Vagina (tissue), 2 donors: ENCODE measurements at places on chromosomes 5 and 9. TPM values are rescaled to one million over a fixed set of nuclear protein-coding genes. Genes with fewer than 3 reads are reported as not detected.
A peak's percentile ranks its signal among the peaks of the same experiment; 100 is the strongest.

Gene SNX18
- 63.1 TPM for total RNA-seq

Gene CDC20B
- not detected for total RNA-seq

Gene CCNJL
- total RNA-seq: 5.6 TPM

Gene ZNF608
- total RNA-seq: 20.6 TPM

Gene SPOCK1
- total RNA-seq: 70.7 TPM

Gene BTNL8
- not detected for total RNA-seq

Gene ARHGEF37
- total RNA-seq: 17.7 TPM

Gene NUTM2G
- not detected for total RNA-seq

Gene TRAF1
- total RNA-seq: 6.9 TPM

Gene DDX46
- 31.7 TPM for total RNA-seq

Gene C7
- 385 TPM for total RNA-seq

- no peak for DNase-seq
These were observed 8.7 kb downstream of the SNCB start for GRCh38 chr5:176621661-176622079.

DNA sequence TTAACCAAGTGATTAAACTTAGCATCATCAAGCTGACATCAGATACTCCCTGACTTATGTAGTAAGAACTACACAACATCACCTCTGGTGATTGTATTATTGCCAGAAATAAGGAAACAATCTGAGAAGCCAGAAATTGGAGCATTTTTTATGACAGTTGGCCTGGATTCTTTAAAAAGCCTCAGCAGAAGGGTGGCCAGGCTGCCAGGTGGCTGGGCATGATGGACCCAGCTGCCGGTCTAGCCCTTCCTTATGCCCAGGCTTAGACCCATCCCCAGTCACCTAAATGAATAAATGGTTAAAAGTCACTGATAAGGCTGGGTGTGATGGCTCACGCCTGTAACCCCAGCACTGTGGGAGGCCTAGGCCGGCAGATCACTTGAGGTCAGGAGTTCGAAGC is 12.8 kb downstream of the OR1K1 start:
- DNase-seq: no peak

- no peak for DNase-seq
These were observed at the start of gene IQGAP2 for GRCh38 chr5:76402886-76403765. Gene IQGAP2 (plus strand): TSS chr5:76403285. CDS start chr5:76403546, 261 bp downstream.

GRCh38 chr5:116478491-116478890 is 96.1 kb downstream of the SEMA6A start:
- DNase-seq: no peak

- DNase-seq: no peak
These were observed 492 bp upstream of the FAM169A start for GRCh38 chr5:74866596-74867162.

DNA sequence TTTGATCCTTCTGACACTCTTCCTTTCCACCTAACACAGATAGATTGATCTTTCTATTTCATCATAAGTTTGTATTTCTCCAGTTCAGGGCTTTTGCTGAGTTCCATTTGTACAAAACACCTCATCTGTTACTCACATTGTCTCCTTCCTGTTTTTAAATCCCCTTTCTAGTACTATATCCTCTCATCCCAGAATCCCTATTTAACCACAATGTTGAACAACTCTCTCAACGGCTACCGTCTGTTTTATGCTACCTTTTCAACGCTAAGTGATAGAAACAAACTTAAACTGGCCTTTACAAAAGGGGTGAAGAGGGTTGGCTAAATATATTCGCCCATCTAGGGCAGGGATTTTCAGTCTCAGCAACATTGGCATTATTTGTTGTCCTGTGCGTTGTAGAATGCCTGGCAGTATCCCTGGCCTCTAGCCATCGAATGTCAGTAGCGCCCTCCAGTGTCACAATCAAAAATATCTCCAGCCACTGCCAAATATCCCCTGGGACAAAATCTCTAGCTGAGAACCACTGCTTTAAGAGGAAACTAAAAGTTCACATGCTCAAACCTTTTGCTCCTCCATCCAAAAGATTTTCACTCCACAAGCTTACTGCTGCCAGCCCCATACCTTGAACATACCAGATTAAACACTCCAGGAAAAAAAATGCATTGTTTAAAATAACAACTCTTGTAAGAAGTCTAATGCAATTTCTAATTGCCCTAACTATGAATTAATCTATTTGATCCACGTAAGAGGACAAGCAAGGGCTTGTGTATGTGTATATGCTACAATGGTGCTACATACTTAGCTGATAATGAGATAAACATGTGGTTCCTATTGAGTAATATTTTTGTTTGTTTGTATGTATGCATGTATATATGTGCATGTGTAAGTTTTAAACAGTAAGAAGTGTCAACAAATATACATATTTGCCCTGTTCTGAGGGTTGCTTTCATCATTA is 344.0 kb downstream of the PTPRD start:
- no peak for DNase-seq

DNA sequence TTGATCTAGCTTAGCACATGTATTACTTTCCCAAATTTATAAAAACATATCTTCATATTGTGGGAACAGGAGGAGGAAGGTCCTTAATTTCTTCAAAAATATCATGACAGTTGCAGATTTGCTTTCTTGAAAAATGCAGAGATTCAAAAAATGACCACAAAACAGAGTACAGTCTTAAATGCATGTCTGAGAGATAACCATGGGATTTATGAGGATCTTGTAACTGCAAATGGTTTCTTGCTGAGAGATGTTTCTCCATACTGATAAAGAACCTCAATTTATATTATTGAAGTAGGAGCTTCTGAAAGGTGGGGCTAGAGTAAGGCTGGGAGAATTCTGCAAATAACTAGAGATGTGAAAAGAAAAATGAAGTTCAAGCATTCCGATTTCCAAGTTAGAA is 83.2 kb downstream of the CDH18 start:
- DNase-seq: no peak

GRCh38 chr5:156687514-156687913 is 162.6 kb upstream of the PPP1R2B start:
- DNase-seq: no peak

DNA sequence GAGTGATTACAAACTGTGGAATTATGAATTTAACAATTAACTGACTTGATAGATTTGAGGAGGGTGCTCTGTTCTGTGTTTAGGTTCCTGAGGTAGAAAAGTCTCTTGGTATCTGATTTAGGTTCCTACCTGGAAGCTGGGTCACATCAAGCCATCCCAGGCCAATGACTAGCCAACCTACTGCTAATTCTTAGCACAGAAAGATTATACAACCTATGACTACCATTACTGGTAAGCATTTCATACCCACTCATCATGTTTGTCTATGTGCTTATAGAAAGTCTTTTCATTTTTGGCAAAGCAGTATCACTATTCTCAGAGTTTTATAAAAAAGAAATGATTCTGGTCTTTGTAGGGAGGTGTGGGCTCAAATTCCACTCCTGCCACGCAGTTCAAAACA is 49.7 kb downstream of the GNAQ start:
- no peak for DNase-seq

- no peak for DNase-seq
These were observed 332.9 kb downstream of the CWC27 start for GRCh38 chr5:65101632-65102100.

DNA sequence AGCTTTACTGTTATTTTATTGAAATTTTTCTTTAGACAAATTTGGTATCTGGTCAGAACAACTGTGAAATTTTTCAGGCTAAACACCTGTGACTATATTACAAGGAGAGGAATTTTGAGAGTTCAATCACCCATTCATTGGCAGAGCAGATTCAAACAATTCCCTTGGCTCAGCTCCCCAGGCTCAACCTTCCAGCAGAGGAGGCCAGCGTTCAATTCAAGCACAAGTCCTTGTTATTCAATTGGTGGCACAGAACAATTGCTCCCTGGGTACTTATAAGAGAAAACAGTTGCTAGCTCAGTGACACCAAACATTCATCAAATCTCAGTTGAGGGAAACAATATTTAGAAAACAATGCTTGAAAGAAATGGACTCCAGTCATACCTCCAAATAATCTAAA is 83.3 kb downstream of the SUSD1 start:
- no peak for DNase-seq

GRCh38 chr5:68544648-68545552 is 329.3 kb downstream of the PIK3R1 start:
- DNase-seq: no peak

DNA sequence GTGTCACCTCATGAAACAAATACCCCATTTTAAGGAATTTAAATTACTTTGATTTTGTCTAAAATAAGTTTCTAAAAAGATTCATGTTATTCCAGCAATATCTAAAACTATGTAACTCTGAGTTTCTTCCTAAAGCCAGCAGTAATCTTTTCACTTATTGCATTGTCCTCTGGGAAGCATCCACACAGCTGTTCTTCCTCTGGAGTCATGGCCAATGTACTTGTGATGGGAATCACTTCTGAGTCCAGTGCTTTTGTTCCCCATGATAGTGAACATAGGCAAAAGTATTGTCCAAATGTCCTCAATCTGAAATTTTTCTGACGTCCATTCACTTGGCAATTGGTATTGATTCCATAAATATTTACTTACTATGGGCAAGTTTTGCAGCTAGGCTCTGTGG is 125.0 kb downstream of the STARD4 start:
- no peak for DNase-seq

- no peak for DNase-seq
These were observed 60.1 kb downstream of the RGS3 start for GRCh38 chr9:113523421-113524141.

- DNase-seq: no peak
These were observed 97.1 kb upstream of the CDH6 start for GRCh38 chr5:31096238-31096865.

DNA sequence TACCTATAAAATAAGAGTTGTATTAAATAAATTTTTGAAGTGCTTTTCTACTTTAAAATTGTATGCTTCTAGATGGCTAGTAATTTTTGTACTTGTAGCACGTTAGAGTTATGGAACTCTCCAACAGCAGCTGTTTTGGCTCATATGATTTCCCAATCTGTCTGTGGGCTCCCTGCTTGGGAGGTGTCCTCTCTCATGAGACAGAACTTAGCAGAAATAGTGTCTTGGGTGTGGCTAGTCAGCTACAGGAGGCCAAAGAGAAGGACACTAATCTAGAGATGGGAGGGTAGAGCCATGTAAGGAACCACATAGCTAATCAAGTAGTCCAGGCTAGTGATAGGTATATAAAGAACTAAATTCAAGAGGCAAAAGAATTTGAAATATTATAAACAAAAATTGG is 78.4 kb upstream of the DAB2 start:
- DNase-seq: peak; percentile 93

GRCh38 chr5:976849-977751 is 31.5 kb upstream of the NKD2 start:
- DNase-seq: peak; percentile 80

- no peak for DNase-seq
These were observed 119.4 kb downstream of the SPOCK1 start for GRCh38 chr5:137379555-137380286.

DNA sequence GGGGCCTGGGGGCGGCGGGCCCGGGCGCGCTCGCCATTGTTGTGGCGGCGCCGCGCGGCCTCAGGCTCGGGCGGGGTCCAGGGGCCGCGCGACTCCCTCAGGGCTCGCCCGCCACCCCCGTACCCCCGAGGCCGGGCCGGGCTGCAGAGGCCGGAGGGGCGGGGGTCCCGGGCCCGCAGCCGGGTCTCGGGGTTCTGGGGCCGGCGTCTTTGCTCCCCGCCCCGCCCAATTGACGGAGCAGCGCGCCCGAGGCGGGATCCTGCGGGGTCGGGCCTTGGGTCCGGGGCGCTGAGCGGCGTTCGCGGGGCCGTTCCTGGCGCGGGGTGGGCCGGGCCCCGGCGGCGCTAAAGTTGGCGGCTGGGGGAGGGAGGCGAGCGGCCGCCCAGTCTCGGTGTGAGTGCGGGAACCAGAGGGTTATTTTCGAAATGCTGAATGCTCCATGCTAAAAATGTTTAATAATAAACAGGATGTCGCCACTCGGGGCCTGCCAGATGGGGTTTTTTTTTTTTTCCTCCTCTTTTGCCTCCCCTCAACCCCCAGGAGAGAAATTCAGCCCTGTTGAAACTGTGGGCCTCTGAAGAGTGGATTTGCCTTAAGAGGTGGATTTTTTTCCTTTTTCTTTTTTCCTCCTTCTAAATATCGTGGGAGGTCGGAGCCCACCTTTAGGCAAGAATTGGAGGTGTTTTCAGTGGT is 724 bp downstream of the PRRC2B start:
- DNase-seq: no peak

DNA sequence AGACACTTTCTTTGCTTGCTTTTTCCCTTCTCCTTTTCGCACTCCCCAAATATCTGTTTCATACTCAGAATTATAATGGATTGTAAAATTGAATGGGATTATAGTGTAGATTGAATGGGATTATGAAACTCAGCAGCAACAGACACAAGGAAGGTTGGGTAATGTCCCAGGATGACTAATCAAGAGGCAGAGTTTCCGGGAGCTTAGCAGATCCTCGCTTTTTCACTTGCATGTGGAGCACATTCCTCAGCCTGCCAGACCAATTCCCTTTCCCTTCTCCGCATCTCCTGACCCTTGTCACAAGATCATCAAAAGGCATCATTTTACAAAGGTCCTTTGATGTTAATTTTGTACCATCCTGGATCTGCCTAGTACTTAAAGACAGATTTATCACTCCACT is 55.1 kb upstream of the SLC1A1 start:
- DNase-seq: no peak

- no peak for DNase-seq
These were observed 197.9 kb downstream of the GOLPH3 start for GRCh38 chr5:31976169-31976568.

DNA sequence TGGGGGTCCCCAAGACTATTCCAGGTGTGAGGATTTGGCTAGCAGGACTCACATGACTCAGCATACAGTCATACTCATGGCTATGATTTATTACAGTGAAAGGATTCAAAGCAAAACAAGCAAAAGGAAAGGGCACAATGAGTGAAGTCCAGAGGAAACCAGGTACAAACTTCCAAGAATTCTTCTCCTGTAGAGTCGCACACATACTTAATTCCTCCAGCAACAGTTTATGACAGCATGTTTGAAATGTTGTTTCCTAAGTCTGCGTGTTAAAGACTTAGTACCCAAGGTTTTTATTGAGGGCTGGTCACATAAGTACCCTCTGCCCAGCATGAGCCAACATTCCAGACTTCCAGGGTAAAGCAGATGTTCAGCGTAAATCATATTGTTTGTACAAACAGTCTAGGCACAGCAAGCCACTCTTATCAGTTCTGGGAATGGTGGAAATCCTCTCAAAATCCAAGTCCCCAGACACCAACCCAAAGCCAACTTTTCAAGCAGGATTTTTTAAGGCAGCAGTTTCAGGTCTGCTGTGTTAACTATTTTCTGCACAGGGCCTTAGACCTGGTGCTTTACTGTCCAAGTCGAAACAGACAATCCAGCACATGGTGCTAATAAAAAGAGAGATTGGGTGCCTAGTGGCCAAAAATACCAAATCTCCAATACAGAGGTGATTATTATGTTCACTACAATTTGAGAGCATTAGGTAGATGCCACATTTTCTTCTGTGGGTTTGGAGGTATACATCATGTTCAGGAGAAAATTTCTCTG is 18.6 kb upstream of the RICTOR start:
- no peak for DNase-seq

GRCh38 chr9:99126312-99126711 is 21.4 kb downstream of the TGFBR1 start:
- DNase-seq: no peak

DNA sequence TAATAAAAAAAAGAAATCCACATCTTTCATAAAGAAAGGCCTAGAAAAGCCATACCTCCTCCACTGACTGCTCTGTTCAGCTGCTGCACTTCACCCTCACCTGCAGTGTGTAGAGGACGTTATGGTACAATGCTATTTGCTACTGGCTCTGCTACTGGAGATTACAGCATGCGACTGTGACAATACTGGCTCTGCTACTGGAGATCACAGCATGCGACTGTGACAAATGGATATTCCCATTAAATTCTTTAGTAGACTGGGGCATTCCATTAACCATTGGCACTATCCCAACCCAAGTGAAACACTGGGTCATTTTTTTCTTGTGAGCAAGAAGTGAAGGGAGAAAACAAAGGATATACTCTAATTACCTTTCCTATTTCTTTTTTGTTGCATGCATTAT is 1063.5 kb upstream of the DMAC1 start:
- no peak for DNase-seq
